Heart right ventricle (tissue), 16 donors: ENCODE measurements at places on chromosomes 7 and 10. TPM values are rescaled to one million over a fixed set of nuclear protein-coding genes. Genes with fewer than 3 reads are reported as not detected.

Gene CACNA2D1
- total RNA-seq = 60.5 TPM

Gene CALML3
- total RNA-seq = not detected

- no peak for DNase-seq
Observed at GRCh38 chr7:26625286-26625685, 239.1 kb downstream of the SKAP2 start.

GRCh38 chr10:104322416-104322782 lies 15.9 kb downstream of the ITPRIP start:
- DNase-seq = no peak
